ENCODE measurements at places on chromosomes 3 and 15.

DNA sequence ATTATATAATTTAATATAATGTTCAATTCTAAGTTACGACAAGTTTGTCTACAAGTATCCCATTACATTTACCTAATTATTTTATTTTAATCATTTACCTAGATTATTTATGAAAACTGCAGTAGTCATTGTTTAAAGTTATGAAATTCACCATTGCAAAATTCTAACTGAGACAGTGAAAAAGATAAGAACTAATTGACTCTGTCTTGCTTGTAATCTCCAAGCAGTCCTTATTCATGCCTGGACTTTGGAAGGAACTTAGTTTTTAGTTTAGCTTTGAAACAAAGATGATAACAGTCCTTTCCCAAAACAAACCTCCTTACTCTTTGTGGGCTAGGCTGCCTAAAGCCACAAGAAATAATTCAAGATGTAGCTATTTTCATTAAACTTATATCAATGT is 165.0 kb downstream of the SUCNR1 start:
- no peak for DNase-seq

DNA sequence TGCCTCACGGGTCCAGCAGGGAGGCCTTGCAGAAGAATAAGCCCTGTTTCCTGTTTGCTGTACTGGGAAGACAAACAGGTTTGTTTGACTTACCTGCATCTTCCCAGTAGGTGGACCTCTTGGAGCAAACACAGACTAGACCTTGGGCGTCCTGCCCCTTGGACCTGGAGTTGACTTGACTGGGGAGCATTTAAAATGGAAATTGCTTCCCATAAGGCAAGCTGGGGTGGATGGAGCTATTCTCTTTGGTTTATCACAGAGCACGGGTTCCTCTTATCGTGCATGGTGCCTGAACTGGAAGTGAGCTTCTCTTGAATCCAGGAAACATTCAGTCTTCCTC is 151.4 kb downstream of the RPLP1 start:
- DNase-seq, result no peak

GRCh38 chr3:180036092-180036670 is 556 bp downstream of the PEX5L start:
- DNase-seq, result no peak

DNA sequence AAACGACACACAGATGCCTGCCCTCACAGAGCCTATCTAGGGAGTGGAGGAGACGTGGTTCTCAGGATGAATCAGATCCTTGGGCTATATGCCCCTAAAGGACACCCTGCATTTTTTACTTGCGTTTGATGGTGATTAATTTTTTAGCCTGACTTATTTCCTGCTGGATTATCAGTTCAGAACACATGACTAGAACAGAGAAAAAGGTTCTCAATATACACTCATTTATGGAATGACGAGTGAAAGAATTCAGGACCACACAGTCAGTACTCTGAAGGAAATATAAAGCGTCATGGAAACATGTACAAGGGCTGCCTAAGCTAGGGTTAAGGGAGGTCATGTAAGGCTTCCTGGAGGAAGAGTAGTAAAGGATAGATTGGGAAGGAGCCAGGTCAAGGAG is 121.8 kb downstream of the SSR3 start:
- DNase-seq, result no peak

DNA sequence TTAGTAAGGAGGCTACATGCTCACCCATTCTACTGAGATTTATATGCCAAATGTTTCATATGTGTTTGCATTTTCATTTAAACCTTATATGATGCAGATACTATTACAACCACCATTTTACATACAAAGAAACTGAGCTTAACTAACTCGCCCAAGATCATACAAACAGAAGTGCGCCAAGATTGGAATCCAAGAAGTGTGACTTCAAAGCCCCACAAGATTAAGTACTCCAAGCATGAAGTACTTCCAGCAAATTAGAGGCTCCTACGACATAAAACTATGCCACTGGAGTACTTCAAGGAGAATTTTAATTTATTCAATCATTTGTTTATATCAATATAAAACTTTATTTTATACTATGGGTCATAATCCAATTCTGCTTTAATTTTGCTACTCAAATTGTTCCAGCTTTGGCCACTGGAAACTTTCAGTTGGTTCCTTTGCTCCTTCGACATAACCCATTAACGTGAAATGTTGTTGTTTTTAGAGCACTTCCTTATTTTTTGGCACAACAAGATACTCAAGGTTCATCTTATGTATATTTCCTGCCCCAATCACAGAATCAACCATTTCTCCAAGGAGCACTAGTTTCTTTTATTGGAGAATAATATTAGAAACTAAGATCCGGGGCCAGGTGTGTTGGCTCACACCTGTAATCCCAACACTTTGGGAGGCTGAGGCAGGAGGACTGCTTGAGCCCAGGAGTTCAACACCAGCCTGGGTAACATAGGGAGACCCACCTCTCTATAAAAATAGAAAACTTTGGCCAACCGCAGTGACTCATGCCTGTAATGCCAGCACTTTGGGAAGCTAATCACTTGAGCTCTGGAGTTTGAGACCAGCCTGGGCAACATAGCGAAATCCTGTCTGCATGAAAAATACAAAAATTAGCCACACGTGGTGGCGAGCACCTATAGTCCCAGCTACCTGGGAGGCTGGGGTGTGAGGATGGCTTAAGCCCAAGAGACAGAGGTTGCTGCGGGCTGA is 10.4 kb downstream of the INO80 start:
- no peak for DNase-seq

DNA sequence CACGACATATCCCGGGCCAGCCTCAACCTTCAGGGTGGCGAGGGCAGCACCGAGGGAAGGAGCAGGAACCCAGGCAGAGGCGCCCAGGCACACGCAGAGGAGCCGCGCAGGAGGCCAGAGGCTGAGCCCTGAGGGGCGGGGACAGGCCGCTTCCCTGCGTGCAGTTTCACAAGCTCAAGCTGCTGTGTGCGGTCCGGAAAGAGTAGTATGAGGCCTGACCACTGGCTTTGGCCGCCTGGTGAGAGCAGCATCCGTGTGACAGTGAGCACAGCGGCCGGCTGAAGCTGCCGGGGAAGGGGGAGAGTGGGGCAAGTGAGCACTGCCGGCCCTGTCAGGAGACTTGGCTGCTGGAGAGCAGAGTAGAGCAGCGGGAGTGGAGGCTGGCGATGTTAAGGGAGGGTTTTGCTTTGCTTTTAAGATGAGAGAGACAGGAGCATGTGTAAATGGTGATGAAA is 8.7 kb downstream of the ZDHHC19 start:
- DNase-seq, result no peak

GRCh38 chr3:115659253-115660220 is 36.2 kb downstream of the GAP43 start:
- DNase-seq, result no peak

DNA sequence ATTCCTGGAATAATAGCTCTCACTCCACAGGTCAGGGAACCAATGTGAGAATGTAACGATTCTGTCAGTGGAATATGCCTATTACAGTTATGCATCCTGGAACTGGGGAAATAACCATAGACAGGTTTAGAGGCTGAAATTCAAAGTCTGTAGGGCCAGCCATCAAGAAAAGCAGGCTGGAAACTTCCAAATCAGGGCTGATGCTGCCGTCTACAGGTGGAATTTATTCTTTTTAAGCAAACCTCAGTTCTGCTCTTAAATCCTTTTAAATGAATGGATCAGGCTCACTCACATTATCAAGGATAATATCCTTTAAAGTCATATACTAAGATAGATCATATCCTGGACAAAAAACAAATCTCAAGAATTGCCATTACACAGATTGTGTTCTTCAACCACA is 699.8 kb downstream of the NR2F2 start:
- no peak for DNase-seq

DNA sequence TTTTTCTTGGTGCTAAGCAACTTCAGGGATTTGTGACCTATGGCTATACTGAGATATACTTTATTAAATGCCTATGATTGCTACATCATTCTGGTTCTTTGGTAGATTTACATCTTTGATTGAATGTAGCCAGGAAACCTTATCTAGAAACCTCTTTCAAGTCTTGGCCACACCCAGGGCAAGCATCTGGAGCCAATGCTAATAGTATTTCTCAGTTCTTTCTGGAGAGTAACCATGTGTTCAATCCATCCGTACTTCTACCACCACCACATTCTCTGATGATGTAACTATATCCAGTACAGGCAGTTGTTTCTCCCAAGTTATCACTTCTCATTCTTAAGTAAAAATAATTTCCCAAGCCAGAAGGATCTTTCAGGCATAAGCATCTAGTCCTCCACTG is 69.0 kb downstream of the NME9 start:
- DNase-seq, result no peak
